ENCODE measurements at places on chromosomes 1 and 21.

DNA sequence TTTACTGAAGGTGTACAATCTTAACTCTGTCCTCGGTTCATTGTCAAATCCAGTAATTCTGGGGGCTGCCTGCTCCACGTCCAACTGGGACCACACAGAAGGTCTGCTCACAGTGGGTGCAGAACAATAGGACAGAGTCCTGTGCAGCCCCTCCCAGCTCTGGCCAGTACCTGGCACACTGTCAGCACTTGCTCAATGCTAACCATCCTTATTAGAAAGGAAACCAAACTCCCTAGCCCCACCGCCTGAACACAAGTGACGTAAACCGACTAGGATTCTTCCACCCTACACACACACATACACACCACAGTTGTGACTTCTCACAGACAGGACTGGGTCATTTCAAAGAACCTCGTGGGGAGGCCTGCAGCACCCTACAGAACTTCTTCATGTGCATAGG, 5.2 kb downstream of the BCAR3 start:
- DNase-seq = no peak

DNA sequence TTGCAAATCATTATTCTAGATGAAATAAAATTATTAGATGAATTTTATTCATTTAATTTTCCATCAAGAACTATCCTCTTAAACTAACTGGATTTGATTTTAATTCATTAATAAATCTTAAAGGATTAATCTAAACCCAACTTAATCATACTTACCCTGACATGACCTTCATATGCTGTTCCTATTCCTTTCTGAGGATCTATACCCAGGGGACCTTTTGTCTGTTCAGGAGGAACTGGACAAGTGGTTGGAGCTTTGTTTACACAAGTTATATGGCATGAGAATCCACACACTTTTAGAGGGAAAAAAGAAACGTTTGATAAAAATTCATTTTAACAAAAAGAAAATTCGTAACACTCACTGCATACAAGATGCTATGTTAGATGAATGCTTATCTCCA, 95.2 kb downstream of the COQ8A start:
- no peak for DNase-seq

GRCh38 chr1:204384636-204385352, 25.1 kb upstream of the PLEKHA6 start:
- DNase-seq = no peak

- DNase-seq = peak; percentile 15
Measured at GRCh38 chr1:222009105-222009730, 267.3 kb upstream of the DUSP10 start.

DNA sequence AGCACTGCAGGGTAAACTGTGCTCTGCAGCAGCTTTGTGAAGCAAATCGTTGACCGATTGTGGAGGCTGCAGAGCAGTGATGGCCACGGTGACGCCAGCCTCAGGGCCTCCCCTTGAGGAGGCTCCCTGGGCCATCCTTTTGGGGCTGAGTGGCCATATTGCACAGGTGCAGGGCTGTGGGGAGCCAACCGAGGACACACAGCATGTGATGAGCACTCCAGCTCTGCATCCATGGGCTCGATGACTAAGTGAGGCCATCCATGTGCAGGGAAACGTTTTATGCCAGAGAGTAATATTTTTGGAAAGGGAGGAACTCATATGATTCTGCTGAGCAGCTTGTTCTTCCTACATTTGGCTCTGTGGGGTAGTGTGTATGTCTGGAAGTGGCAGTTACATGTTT, 24.6 kb downstream of the KCNK1 start:
- DNase-seq = no peak

DNA sequence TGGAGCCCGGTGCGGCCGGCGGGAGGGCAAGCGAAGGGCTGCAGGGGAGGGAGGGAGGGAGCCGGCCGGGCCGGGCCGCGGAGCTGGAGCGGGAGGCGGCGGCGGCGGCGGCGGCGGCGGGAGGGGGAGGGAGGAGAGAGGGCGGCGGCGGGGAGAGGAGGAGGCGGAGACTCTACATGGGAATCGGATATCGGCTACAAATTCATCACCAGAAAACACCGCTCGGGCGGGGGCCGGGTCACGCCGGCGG, at the start of gene AKT3:
Gene AKT3 (minus strand): TSS at position 42 of the 250 bp plus-strand sequence. CDS start 7,073 bp downstream, outside the sequence.
- no peak for DNase-seq

GRCh38 chr1:162368451-162368850, 8.2 kb downstream of the SPATA46 start:
- DNase-seq = no peak

GRCh38 chr1:164587617-164588501, 28.9 kb downstream of the PBX1 start:
- no peak for DNase-seq

- DNase-seq = no peak
Measured at GRCh38 chr1:53543778-53544695, 84.8 kb downstream of the DMRTB1 start.

DNA sequence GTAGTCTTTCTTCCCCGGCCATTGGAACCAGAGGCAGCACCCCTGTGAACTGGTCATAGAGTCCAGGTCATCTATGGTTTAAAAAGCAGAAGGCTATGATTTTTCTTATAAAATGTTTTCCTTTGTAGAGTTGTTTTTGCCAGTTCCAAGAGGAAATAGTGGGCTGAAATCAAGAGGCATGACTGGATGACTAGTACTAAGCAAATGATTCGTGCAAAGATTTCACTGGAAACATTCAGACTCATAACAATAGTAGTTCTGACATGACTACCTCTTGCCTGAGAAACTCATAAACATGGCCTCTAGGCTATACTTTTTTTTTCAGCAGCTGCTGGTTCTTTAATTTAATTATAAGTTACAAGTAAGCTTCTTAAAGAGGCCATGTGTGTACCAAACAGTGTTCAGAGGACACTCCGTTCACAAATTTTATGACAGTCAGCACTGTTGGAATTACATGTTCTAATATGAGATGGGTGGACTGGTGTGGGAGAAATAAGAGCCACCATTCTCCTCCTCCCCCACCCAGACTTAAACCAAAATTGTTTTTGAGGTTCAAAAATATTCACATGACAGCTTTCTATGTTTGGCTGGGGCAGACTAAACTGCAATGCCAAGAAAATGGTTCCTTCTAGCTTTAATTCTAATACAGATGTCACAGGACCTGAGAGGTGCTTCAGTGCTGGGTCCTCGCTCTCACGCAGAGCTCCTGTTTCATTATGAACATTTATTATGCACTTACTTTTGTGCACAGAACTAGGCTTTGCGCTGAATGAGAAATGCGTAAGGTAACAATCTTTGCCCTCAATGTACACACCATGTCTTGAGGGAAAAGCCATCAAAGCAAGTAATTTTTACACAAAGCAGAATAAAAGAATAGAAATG, 147.5 kb downstream of the ZC3H11B start:
- DNase-seq = no peak

DNA sequence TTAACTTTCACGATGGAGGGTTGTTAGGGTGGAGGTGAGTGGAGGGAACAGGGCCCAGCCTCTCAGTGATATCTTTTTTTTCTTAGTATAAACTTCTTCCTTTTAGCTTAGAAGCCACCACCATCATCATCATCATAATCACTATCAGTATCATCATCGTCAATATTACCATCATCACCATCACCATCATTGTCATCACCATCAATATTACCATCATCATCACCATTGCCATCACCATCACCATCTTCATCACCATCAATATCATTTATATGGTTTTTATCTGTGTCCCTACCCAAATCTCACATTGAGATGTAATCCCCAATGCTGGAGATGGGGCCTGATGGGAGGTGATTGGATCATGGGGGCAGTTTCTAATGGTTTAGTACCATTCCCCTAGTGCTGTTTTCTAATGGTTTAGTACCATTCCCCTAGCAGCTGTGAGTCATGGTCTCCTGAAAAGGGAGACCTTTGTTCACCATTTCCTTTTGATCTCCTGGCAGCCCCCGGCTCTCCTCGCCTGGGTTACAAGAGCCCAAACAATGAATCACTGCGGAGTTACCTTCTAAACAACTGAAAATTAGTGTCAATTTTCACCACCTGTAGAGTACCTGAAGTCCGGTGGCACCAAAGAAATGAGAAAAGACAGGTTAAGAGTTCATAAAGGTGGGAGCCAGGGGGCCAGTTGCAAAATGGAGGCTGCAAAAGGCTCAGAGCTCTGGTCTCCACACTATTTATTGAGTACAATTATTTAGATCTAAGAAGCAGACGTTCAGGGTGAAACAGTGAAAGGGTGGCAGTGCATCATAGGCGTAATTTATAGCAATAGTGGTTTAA, 3.1 kb upstream of the PLA2G2E start:
- DNase-seq = no peak

DNA sequence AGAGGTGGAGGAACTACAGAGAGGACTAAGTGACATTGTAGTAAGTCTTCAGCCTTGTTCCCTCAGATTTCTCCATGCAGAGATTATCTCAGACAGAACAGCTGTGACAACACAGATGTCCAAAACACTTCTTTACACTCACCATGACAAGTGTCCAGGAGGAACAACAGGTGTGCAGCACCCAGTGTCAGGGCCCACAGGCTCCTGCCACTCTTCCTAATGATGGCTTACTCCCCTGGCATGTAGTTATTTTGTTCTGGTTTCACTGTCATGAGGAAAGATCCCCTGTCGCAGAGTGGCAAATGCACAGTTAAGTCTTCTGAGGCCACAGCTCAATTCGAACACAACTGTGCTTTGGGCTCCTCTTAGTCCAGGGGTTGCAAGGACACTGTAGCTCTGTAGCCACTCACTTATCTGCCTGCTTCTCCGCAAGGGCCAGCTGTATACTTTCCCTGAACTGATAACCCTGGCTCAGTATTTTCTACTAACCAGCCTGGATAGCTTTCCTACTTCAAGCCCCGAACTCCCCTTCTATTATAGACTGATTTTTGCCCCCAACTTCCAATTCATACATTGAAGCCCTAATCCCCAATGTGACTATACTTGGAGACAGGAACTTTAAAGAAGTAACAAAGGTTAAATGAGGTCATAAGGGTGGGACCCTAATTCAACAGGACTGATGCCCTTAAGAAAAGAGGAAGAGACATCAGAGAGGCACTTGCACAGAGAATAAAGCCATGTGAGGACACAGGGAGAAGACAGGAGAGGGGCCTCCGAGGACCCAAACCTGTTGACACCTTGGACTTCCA, 11.1 kb downstream of the PDZK1 start:
- DNase-seq = no peak

DNA sequence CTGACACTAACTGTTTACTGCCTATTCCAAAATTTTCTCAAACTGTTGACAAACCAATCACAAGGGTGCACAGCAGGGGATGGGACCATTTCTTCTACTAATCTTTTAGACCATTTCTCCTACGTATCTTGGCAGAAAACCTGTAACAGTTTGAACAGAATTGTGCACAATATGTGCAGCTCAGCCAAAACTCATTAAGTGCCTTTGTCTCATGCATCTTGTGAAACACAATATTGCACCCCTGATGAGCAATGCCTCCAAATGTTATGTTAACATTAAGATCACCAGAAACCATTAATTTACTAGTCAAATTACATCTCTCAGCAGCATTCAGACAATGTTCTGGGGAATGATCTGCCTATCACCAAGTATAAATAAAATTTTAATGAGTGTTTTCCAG, 247.5 kb downstream of the NRIP1 start:
- no peak for DNase-seq

GRCh38 chr1:82947278-82947677, 1051.7 kb downstream of the TTLL7 start:
- no peak for DNase-seq

DNA sequence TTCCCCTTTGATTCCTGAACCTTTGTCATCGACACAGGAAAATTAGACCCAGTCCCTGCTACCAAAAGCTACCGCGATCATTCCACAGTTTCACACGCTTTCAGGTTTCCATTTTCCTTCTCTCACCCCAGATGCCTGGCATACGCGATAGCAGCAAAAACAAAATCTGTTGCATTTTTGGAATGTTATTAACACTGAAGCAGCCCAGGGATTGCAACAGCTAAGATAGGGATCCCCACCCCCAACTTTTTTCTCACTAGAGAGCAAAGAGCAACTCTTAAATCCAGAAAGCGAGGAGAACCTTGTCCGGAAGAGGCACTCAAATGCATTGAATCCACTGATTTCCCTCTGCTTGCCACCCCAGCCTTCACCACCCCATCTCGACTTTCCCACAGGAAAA, 8.9 kb downstream of the OVAAL start:
- DNase-seq = no peak

GRCh38 chr1:42950116-42950481, 8.6 kb downstream of the SLC2A1 start:
- DNase-seq = no peak

DNA sequence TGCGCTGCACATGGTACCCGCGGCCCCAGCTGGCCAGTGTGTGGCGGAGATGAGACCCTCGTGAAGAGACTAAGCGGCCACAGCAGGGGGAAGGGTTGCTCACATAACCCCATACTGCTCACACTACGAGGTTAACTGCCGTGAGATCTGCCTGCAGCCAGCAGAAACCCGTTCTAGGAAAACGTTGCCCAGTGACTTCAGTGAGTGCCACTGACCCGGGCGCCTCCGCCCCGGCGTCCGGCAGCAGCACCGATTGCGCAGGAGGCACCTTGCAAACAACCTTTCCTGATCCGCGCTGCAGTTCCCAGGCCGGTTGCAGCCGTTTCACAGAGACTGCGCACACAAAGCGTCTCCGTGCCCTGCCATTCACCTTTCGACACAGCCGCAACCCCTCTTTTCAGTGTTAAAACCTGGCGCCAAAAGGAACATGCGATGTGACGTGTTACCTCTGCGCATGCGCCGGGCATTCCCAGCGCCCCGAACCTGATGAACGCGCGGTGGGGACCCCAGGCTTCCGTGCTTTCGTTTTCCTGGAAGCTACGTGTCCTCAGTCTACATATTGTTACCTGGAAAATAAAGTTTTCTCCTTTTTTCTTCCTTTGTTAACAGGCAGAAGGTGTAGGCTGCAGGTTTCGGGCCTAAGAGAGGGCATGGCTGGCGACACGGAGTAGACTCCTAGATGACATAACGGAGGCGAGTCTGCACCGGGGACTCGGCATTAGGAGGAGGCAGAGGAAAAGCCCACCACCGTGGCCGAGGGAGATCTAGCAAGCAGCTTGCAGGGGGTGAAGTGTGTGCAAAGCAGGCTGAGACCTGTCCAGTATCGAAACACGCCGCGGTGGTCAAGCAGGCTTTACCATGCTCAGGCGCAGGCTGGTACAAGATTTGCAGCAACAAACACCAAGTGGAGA, 8.9 kb downstream of the VPS26C start:
- peak; percentile 55 for DNase-seq

DNA sequence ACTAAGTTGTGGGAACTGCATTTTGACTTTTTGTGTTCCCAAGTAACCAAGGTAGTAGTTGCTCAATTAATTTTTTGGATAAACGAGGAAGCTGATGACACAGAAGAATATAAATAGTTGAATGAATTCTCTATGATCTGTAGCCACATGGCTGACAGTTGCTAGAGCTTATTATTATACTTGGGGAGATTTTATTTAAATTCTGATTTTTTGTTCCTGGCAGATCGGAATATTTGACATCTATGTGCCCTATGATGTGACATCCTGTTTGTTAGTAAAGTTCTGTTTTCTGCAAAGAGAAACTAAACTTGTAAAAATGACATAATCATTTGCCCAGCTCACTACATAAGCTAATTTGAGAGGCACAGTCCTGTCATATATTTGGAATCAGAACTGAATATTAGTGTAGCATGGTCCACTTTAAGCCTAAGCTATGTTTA, 9.7 kb upstream of the LYST start:
- no peak for DNase-seq

Data from activated T-cell treated with anti-CD3 and anti-CD28 coated beads for 4 hours (primary cell).